Tibial artery (tissue), 4 donors: ENCODE measurements at places on chromosomes 3 and 15.

GRCh38 chr3:177371888-177372287, 174.6 kb upstream of the TBL1XR1 start:
- no peak for DNase-seq

- peak; percentile 60 for DNase-seq
These were observed 426 bp downstream of the CBLB start for GRCh38 chr3:105868431-105868741.

- no peak for DNase-seq
These were observed 126.7 kb downstream of the SERPINI1 start for GRCh38 chr3:167862104-167862730.

- DNase-seq, result no peak
These were observed 79.9 kb upstream of the CADPS start for GRCh38 chr3:62955126-62955525.

DNA sequence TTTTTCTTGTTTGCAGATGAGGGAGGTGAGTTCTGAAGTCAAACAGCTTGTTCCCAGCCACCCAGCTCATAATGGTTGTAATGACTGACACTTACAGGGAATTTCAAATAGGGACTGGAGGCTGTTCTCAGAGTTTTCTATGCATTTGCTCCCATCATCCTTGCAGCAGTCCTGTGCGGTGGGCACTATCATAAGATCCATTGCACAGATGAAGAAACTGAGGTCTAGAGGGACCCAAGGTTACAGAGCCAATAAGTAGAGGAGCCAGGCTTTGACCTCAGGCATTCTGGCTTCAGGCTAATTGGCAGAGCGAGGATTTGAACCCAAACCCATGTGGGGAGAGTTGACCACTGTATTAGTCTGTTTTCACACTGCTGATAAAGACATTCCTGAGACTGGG, 32.4 kb downstream of the FAH start:
- no peak for DNase-seq
